ENCODE measurements at places on chromosomes 6 and 20.

DNA sequence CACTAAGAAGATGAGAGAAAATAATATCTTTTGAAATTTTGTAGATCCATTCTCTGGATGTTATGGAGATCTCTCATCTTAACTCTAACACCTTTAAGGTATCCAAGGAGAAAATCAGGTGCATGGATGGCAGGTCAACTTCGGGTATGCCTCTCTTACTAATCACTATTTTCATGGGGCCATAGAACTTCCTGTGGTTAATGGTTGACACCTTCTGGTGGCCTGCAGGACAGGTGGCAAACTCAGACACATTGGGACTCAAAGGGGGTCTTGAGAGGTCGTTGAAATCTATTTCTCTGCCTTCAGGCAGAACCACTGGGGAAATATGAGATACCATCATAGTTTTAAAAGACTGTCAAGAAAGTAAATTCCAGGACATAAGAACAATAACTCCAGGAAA, 76.5 kb downstream of the ADAT2 start:
- no peak for DNase-seq

DNA sequence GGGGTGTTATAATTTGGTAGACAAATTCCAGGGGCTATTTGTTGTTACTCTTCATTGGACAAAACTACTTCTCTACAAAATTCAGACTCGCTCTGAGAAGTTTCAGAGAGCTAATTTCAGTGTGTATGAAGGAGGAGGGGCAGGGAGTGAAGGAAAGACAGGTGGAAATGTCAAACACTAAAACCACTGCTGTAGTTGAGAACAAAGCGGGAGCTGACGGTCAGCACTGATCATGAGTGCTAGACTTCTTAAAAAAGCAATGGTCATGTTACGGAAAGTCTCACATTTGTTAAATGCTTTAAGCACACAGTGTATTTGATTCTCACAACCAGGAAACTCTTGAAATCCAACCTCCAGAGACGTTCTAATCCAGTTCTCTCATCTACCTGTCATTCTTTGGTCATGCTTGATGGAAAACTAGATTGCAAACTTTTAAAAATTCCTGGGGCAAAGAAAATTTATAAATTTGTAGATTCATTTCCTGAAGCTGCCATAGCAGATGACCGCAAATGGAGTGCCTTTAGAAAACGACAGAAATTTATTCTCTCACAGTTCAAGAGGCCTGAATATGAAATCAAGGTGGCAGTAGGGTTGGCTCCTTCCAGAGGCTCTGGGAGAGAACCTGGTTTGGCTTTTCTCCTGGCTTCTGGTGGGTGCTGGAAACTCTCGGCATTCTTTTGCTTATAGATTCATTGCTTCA, 100.7 kb upstream of the CARMIL1 start:
- no peak for DNase-seq

- no peak for DNase-seq
Observed at GRCh38 chr6:88119769-88120168, 46.4 kb downstream of the CNR1 start.

DNA sequence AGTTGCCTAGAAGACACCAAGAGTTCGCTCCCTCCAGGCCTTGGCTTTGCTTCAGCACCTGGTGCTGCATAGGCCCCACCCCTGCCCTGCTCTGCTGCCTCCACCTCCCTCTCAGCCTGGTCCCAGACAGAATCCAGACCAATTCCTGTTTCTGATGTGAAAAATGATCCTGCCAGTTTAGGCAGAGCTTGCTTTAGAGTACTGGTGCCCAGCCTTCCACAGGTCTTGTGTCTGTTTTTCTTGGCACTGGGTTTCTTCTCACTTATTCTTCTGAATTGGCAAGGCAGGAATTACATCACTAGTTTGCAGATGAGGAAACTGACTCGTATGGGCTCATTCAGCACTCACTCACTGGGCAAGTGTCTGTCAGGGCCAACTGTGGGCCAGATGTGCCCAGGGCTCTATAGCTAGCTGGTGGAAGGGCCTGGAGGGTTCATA, 53.0 kb downstream of the HLA-A start:
- no peak for DNase-seq

- DNase-seq = no peak
Observed at GRCh38 chr6:100237821-100238220, 226.9 kb downstream of the SIM1 start.

DNA sequence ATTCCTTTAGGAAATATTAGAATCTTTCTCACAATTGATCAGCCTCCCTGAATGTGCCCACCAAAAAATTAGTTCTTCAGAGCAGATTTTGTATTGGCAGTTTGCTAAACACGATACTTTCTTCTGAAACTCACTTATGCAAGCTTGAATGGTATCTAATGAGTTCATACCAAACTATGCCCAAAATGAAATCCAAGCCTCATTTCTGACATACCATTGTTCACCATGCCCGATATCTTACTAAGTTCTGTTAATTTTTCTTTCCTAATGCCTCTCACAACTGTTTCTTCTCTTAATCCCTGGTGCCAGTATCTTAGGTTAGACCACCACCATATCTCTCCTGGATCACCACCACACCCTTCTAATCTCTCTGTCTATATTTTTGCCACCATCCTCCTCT, 755.9 kb downstream of the KIF16B start:
- DNase-seq = no peak

GRCh38 chr6:169185011-169185521, 68.6 kb downstream of the THBS2 start:
- DNase-seq = no peak

DNA sequence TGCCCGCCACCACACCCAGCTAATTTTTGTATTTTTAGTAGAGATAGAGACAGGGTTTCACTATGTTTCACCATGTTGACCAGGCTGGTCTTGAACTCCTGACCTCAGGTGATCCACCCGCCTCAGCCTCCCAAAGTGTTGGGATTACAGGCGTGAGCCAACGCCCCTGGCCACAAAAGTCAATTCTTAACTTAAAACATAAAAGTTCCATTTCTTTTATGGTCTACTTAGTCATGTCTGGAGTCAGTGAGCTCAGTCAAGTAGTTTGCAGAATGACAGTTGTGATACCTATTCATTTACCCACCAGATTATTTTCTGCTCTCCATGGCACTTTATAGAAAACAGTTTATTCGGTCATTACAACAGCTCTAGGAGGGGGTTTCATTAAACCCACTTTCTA, 103.1 kb upstream of the ESR1 start:
- no peak for DNase-seq

GRCh38 chr6:9875605-9876353, 539.1 kb downstream of the TFAP2A start:
- DNase-seq = no peak

DNA sequence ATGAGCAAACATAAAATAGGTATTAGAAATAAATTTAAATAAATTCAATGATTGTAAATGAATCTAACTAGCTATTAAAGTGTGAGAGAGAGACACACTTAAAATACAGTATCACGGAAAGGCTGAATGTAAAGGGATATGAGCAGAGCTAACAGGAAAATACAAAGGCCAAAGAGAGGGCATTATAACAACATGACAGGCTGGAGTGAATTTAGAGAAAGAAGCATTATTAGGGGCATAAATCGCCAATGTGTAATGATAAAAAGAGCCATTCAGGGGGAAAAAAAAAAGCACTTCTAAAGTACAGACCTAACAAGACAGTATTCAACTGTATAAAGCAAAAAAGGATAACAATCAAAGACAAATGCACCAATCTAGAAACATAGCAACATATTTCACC, 28.1 kb downstream of the DACT2 start:
- DNase-seq = no peak

DNA sequence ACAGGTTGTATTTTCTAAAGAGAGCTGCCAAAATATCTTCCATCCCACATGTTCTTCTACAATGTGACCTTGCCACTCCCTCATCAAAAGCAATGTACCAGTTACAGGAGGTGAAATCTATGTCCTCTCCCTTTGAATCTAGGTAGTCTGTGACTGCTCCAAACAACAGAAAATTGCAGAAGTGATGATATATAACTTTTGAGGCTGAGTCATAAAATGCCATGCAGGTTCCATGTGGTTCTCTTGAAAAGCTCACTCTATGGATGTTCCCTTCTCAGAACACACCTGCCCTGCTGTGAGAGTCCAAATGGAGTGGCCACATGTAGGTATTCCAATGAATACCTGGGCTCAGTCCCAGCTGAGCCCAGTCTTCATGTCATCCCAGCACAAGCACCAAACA, 16.9 kb upstream of the PHIP start:
- no peak for DNase-seq

- no peak for DNase-seq
Observed at GRCh38 chr6:148698671-148699180, 48.1 kb upstream of the UST start.

- no peak for DNase-seq
Observed at GRCh38 chr6:115680621-115681020, 380.1 kb downstream of the FRK start.

GRCh38 chr6:79070206-79070825, 7.7 kb downstream of the PHIP start:
- no peak for DNase-seq

GRCh38 chr6:73854998-73855718, 159.2 kb downstream of the CD109 start:
- no peak for DNase-seq

DNA sequence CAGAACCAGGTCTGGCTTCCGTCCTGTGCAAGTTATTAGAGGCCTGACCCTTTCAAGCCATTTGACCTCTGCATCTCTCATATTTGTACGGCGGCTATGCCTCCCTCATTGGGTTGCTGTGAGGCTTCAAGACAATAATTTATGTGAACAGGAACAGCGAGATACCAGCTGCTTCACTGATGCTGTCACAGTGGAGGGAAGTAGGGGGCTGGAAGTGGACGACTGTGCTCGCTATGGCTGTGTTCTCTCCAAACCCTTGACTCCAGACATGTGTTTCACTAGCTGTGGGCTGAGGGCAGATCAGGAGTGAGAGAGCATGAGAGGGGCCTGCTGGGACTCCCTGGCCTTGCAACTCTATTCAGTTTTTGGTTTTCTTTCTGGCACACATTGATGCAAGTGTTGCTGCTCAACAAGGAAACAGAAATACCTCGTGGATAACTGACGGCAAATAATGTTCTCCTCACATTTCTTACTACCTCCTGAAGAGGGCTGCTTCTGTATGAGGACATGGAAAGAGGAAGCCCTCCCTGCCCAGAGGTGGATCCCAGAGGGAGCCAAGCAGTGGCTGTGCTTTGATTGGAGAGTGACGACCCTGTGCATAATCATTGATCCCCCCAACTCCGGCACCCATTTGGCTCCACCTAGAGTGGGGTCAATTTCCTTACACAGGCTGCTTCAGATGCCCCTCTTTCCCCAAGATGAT, 34.7 kb upstream of the SCP2D1 start:
- DNase-seq = no peak

GRCh38 chr6:31968791-31969711, 2.9 kb downstream of the DXO start:
- DNase-seq = no peak

DNA sequence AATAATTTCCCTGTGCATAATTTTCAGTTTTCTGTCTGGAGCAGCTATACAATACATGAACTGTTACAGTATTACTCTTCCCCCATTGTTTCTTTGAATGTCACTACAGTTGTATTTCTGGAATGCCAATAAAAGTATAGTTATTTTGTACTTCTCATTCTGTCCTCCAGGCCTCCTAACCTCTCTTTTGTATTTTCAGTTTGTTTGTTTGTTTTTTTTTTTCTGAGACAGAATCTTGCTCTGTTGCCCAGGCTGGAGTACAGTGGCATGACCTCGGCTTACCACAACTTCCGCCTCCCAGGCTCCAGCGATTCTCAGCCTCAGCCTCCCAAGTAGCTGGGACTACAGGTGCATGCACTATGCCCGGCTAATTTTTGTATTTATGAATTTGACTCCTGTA, 16.8 kb upstream of the ARID1B start:
- no peak for DNase-seq

GRCh38 chr6:149060985-149061760, 256.3 kb upstream of the TAB2 start:
- no peak for DNase-seq

DNA sequence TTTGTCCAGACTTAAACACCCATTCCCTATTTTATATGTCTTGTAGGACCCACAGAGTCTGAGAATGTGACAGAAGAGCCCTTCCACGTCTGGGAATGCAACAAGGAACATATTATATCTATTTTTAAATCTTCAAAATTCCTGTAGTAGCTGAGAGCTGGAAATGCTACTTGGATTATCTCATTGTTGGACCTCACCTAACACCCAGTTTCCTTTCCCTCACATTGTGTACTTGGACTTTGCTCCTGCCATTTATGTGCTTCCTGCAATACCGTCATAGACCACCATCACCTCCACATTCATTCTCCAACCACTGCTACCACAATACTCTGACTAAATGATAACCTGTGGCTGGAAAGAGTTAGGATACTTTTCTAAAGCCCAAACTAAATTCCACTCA, 335.4 kb downstream of the COL12A1 start:
- no peak for DNase-seq

DNA sequence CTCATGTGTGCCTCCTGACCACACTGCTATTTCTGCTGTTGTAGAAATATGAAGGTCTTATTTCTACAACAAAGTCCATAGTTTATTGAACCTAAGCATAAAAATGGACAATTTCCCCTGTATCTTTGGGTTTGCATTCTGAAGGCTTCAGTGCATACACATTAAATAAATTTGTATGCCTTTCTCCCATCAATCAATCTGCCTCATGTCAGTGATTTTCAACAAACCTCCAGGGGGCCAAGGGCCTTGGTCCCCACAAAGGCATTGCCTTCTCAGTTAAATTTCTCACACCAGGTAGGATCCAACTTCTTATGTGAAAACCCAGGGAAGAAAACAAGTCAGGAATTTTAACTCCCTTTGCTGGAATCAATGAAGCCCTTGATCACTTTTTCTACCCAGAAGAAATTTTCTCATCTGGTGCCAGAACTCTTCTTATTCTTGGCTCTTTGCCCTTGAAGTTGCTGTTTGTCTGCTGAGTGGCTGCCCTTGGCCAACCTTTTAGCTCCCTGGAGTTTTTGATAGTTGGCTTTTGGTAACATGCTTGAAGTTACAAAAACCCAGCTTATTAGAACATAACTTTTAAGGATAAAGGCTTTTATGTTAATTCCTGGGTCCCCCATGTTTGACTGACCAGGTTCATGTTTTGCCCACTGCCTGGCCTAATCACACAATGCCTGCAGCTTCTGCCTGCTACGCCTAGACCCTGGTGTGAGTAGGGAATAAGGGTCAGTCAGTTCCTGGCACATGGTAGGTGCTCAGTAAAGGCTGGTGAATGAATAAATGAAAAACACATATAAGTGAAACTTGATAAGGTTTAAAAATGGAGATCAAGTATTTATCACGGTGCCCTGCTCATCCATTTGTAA, 37.0 kb downstream of the SHLD1 start:
- DNase-seq = no peak

DNA sequence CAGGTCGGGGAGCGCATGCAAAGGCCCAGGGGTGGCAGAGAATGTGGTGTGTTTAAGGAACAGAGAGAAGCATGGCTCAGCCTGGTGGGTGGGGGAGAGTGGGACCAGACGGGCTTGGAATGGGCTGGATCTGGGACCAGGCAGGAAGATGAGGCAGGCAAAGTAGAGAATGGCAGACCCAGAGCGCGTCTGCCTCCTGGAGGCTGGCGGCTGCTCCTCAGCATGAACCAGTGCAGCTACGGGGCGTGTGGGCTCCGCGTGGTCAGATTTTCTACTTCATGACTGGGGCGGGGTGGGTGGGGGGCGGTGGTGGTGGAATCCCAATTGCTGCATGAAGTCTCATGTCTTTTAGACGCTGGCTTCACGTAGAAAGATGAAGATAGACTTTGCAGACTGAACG, 135.6 kb downstream of the TFAP2C start:
- no peak for DNase-seq
